NCI-H146 (cell line): ENCODE measurements at places on chromosomes 7 and 10.

- DNase-seq: no peak
Observed at GRCh38 chr7:51591223-51591622, 274.6 kb upstream of the COBL start.

- peak; percentile 27 for DNase-seq
Observed at GRCh38 chr7:55970561-55970960, 6.2 kb downstream of the NIPSNAP2 start.

- DNase-seq: no peak
Observed at GRCh38 chr10:118582511-118582910, 12.9 kb downstream of the PRLHR start.

DNA sequence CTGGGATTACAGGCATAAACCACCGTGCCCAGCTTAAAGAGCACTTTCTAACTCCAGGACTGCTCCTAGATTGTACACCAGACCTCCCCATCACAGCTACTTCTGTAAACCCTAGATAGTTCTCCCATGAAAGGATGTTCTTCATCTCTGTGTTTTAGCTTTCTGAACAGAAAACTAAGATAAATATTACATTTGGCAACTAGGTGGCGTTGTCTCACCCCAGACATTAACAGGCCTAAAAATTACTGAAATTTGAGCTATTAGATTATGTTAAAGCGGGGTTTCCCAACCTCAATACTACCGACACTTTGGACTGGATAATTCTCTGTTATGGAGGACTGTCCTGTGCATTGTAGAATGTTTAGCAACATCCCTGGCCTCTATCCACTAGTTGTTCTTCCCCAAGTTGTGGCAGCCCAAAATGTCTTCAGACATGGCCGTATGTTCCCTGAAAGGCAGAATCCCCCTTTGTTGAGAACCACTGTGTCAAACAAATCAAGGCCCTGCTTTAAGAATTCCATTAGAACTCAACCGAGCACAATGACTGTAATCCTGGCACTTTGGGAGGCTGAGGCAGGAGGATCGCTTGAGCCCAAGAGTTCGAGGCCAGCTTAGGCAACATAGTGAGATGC is 19.1 kb downstream of the ATOH7 start:
- peak; percentile 18 for DNase-seq

GRCh38 chr7:82559193-82559805 is 115.7 kb upstream of the CACNA2D1 start:
- peak; percentile 98 for DNase-seq

DNA sequence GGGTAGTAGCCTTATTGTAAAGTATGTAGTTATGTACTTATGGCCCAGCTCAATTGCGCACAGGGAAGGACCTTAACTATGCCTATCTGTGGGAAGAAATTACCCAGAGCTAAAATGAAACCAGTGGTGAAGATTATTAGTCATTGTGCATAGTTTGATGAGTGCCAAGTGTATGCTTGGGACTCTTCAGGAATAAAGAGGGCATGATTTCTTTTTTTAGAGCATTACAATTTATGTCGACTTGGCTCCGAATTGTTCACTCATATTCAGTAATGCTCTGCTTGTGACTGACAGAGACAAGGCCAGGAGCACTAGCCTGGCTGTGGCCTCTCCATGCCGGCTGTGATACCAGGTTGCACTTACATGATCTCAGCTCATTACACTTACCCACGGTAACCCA is 269.5 kb downstream of the TRIL start:
- DNase-seq: no peak

DNA sequence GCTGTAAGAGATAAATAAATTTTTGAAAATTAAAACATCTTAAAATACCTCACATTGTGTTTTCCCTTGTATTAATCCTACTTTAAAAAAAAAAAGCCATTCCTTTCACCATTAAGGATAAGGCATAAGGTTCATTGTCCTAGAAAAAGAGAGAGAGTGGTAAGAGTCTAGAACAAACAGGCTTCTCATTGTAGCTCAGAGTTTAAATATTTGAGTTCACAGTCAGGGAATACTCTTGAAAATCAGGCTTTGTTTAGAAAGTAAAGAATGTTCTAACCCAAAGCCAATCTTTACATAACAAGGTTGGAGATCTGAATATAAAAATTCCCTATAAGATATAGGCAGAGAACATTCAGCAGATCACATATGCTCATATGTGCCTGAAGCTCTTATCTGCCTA is 40.2 kb upstream of the TES start:
- no peak for DNase-seq

GRCh38 chr10:112136486-112137153 is 46.9 kb downstream of the GPAM start:
- no peak for DNase-seq

DNA sequence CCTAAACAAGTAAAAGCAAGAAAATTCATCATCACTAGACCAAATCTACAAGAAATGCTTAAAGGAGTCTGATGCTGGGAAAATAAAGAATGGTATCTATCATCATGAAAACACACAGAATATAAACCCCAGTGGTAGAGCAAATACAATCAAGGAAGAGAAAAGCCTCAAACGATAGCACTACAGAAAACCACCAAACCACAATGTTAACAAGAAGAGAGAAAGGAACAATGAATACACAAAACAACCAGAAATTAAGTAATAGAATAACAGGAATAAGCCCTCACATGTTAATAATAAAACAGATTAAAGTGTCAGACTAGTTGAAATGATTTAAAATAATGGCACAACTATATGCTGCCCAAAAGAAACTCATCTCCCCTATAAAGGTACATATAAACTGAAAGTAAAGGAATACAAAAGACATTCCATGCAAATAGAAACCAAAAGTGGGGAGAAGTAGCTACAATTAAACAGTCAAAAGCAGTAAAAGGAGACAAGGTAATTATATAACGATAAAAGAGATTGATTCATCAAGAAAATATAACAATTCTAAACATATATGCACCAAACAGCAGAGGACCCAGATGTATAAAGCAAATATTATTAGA is 77.3 kb downstream of the JMJD1C start:
- peak; percentile 27 for DNase-seq

GRCh38 chr7:6250364-6250833 is 22.0 kb downstream of the CYTH3 start:
- DNase-seq: no peak

DNA sequence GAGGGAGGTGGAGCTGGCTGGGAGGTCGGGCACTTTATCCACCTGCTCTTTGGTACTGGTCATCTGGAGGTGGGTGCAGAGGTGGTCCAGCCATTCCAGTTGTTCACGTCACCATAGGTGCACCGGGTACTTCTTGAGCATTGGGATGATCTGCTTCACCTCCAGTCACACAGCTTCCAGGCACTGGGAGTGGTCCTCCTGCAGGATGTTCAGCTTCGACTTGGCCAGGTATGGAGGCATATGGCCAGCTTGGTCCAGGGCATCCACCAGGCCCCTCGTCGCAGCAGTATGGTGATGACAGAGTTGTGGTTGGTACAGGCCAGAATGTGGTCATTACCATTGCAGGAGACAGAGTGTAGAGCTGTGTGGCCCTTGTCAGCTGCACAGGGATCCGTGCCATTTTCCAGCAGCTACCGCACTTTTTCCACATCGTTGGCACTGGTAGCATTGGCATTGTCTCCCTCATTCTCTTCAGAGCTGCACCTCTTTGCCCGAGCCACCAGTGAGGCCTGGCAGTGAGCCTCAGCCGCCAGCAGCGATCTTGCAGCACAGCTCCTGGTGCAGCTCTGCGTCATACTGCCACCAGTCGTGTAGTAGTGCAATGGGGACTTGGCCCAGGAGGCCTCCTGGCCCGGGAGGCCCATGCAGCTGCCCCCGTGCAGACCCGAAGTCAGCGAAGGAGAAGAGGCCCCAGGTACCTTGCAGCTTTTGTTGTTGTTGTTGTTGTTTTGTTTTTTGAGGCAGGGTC is 150.9 kb downstream of the ZNF22 start:
- DNase-seq: no peak

GRCh38 chr7:7100432-7100849 is 81.9 kb upstream of the C1GALT1 start:
- peak; percentile 85 for DNase-seq

GRCh38 chr10:63129888-63130287 is 3.2 kb upstream of the NRBF2 start:
- DNase-seq: no peak

GRCh38 chr10:95814011-95814727 is 58.2 kb downstream of the ENTPD1 start:
- no peak for DNase-seq
